Activated T-helper 2 cell treated with anti-CD3 and anti-CD28 coated beads, Interferon-gamma antibody, Interleukin-2, Interleukin-4, amounts not matched to agents 10 μg/mL and 5 μg/mL and 100 μg/mL, durations not matched to agents 14 hours and 24 hours and 36 hours (primary cell): ENCODE measurements at places on chromosomes 2 and 18. TPM values are rescaled to one million over a fixed set of nuclear protein-coding genes. Genes with fewer than 3 reads are reported as not detected.

Gene UGT1A10
- not detected in 2 replicates for total RNA-seq

- no peak for DNase-seq
These were observed 123.7 kb downstream of the ALPK2 start for GRCh38 chr18:58505181-58505580.

Gene GDF7
- total RNA-seq, result 0.05 and 0.11 TPM in 2 replicates

Gene TRIM43
- 0.11 and 0.25 TPM in 2 replicates for total RNA-seq

GRCh38 chr18:30623401-30624065 is 419.0 kb downstream of the DSC3 start:
- DNase-seq, result no peak

GRCh38 chr2:195364015-195364965 is 292.7 kb upstream of the SLC39A10 start:
- no peak for DNase-seq

- DNase-seq, result no peak
These were observed 35.9 kb downstream of the SMC6 start for GRCh38 chr2:17717666-17718065.

Gene UXS1
- total RNA-seq, result 29.7 and 34.9 TPM in 2 replicates
